CD4-positive, alpha-beta T cell (primary cell): ENCODE measurements at places on chromosomes 3 and 15.
A peak's percentile ranks its signal among the peaks of the same experiment; 100 is the strongest.

GRCh38 chr15:28959326-28959725 lies 73.6 kb downstream of the APBA2 start:
- DNase-seq: no peak

- no peak for DNase-seq
Measured at GRCh38 chr3:32644380-32644779, 40.6 kb upstream of the CNOT10 start.

DNA sequence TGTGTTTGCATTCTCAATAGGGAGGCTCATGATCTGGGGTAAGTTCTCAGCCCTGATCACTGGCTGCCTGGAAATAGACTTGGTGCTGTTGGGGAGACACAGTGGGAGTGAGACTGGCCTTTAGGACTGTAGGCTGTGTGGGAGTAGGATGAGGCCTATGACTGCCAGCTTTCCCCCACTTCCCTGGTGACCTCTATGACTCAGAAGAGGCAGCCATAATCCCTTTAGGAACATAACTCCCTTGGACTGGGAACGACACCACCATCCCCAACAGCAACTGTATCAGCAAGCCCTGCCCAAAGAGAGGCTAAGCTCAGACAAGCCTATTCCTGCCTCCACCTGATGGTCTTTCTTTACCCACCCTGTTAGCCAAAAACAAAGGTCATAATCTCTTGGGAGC lies 91.3 kb downstream of the SUCNR1 start:
- no peak for DNase-seq

- peak; percentile 97 for DNase-seq
Measured at GRCh38 chr3:158644345-158644908, at the start of gene GFM1. Gene GFM1, plus strand, starts transcription at chr3:158644527. Its CDS starts 108 bp downstream, at chr3:158644635.

DNA sequence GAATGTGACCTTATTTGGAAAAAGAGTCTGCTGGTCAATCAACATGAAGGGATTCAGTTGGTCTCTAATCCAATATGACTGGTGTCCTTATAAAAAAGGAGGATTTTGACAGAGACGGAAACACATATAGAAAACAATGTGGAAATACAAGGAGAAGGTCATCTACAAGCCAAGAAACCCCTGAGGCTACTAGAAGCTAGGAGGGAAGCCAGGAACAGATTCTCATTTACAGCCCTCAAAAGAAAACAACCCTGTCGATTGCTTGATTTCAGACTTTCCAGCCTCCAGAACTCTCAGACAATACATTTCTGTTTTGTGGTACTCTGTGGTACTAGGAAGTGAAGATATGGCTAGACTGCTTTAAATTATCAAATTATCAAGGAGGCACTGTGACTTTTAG lies 162.9 kb upstream of the IGF1R start:
- no peak for DNase-seq

- DNase-seq: no peak
Measured at GRCh38 chr3:184651904-184652303, 60.0 kb downstream of the MAGEF1 start.

- DNase-seq: no peak
Measured at GRCh38 chr15:26983822-26984221, 12.8 kb downstream of the GABRG3 start.

- DNase-seq: peak; percentile 79
Measured at GRCh38 chr15:88635318-88635717, 3.5 kb upstream of the ISG20 start.

GRCh38 chr3:194988495-194989165 lies 282.3 kb downstream of the XXYLT1 start:
- DNase-seq: no peak

DNA sequence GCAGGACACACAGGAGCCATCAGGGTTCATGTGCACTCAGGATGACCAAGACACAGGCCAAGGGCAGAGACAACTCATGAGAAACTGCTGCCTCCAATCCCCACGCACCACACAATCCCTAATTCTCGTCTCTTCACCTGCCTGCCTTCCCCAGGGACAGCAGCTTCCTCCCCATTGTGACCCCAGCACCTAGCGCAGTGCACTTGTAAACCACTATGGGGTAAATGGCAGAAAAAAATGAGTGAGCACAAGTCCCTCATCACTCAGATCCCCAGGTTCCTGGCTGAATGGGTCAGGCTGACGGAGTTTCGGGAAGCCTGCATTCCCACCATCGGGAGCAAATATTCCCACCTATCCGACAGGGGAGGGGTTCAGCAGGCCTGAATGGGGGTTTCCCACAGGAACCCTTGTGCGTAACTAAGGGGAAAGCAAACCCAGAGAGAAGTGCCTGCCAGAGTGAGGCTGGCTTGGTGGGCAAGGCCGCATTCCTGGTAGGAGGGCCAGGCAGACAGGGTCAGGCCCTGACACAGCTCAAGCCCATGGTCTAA lies 18.8 kb downstream of the PLXNB1 start:
- DNase-seq: no peak

DNA sequence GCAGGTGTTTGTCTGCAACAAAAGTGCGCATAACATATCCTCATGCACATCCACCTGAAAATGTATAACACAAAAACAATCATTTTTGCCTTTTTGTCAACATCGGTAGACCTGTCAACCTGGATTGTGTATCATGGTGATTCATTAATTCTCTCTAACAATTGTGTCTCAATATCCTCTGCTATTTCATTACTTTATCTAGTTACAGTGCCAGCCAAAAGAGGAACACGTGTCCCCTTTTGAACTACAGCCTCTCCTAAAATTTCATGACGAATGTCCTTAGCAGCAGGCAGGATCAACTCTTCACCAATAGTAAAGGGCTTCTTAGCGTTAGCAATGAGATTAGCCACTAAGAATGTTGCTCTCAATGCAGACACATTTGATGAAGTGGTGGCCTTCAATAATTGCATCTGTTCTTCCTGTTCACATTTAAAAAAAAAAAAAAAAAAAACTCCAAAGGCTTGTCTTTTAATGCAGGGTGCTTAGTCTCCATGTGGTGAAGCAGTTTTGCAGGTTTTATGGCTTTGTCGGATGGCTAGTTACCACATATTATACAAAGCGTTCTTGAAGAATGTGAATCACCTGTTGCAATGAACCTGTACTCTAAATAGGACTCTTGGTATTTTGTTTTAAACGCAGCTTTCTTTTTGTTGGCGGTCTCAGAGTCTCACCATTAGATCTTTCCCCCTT lies 45.7 kb upstream of the MCTP2 start:
- no peak for DNase-seq

DNA sequence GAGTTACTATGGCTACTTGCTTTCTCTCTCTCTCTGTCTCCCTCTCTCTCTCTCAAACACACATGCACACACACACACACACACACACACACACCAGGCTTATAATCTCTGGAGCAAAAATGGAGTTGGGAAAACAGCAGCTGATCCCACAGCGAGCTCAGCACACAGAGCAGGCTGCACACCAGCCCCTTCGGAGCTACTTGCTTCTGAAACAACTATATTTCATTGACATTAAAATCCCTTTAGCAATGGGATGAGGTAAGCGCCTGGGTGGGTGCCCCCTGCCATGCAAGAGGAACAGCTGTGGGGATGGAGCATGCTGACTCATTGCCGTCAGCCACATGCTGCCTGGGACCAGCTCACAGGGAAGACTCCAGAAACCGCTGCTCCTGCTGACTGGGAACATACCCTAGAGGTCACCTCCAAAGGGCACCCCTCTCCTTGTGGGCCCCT lies 45.7 kb downstream of the B3GNT5 start:
- DNase-seq: no peak

DNA sequence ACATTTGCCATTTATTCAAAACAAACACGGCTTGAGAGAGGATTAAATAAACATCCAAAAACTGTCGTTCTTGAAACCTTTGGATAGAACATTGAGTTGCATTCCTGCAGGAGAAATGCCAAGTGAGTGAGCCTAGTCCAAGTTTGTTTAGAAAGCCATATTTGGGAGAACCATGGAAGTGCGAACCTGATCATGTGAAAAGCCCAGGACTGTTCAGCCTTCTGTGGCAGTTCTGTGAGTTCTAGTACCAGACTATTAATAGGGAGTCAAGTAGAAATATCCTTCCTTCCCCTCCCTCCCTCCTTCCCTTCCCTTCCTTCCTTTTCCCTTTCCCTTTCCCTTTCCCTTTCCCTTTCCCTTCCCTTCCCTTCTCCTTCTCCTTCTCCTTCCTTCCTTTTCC lies 470.4 kb downstream of the LPP start:
- DNase-seq: no peak

- DNase-seq: no peak
Measured at GRCh38 chr3:112508261-112508660, 9.0 kb upstream of the BTLA start.

DNA sequence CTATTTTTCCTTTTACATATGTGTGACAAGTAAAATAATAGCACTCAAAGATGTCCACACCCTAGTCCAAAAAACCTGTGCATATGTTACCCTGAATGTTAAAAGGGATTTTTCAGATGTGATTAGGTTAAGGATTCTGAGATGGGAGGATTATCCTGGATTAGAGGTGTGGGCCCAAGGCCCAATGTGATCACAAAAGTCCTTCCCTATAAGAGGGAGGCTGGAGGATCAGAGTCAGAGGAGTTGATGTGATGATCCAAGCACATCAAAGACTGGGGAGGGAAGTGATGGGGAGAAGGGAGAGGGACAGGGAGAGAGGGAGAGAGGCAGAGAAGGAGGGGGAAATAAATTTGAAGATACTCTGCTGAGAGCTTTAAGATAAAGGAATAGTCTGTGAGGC lies 512.6 kb downstream of the PLOD2 start:
- DNase-seq: no peak

- no peak for DNase-seq
Measured at GRCh38 chr3:141643391-141643790, 94.7 kb upstream of the RNF7 start.

DNA sequence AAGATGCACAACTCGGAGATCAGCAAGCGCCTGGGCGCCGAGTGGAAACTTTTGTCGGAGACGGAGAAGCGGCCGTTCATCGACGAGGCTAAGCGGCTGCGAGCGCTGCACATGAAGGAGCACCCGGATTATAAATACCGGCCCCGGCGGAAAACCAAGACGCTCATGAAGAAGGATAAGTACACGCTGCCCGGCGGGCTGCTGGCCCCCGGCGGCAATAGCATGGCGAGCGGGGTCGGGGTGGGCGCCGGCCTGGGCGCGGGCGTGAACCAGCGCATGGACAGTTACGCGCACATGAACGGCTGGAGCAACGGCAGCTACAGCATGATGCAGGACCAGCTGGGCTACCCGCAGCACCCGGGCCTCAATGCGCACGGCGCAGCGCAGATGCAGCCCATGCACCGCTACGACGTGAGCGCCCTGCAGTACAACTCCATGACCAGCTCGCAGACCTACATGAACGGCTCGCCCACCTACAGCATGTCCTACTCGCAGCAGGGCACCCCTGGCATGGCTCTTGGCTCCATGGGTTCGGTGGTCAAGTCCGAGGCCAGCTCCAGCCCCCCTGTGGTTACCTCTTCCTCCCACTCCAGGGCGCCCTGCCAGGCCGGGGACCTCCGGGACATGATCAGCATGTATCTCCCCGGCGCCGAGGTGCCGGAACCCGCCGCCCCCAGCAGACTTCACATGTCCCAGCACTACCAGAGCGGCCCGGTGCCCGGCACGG lies 991 bp downstream of the SOX2 start:
- DNase-seq: no peak

GRCh38 chr15:92682741-92683510 lies 27.4 kb upstream of the FAM174B start:
- DNase-seq: no peak

GRCh38 chr15:74954515-74954914 lies 2.1 kb downstream of the RPP25 start:
- no peak for DNase-seq

GRCh38 chr3:53750253-53751210 lies 95.7 kb downstream of the CHDH start:
- DNase-seq: no peak

DNA sequence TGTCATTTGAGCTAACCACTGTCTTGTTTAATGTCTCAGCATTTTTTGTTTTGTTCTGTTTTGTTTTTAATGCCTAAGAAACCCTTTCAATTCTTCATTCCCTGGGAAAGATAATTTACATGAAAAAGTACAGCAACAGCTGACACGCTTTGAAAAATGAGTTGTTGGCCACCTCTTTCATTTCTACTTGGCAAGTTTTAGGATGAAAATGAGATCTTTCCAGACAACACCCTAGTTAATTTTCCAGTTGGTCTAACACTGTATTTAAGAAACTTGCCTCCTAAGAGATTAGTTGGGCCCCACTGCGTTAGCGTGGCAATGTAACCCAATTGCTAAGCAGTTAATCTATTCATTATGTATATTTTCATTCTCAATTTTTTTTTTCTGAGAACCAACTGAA lies 194.0 kb upstream of the LRRN1 start:
- no peak for DNase-seq

GRCh38 chr3:78507196-78507984 lies 1260.4 kb downstream of the ROBO1 start:
- DNase-seq: no peak

DNA sequence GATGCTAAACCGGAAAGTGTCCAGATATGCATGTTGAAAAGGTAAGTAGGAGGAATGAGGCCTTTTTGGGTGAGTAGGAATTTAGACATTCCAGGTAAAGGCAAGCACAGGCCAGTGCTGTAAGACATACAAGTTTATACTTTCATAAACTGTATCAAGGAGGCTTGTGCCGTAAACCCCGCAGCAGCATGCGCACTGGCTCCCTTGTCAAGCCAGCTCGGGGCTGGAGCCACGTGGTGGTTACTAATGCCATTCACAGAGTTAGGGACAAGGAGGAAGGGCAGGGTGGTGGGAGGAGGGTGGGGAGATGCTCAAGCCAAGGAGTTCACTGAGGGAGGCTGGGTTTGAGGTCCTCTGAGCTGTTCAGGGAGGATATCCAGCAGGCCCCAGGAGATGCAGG lies 35.8 kb downstream of the PLD1 start:
- no peak for DNase-seq

- DNase-seq: no peak
Measured at GRCh38 chr3:196323691-196324090, 5.7 kb upstream of the DYNLT2B start.

- DNase-seq: no peak
Measured at GRCh38 chr3:181913254-181913653, 201.5 kb downstream of the SOX2 start.
